ENCODE measurements at places on chromosomes 2 and 18.
A peak's percentile ranks its signal among the peaks of the same experiment; 100 is the strongest.

DNA sequence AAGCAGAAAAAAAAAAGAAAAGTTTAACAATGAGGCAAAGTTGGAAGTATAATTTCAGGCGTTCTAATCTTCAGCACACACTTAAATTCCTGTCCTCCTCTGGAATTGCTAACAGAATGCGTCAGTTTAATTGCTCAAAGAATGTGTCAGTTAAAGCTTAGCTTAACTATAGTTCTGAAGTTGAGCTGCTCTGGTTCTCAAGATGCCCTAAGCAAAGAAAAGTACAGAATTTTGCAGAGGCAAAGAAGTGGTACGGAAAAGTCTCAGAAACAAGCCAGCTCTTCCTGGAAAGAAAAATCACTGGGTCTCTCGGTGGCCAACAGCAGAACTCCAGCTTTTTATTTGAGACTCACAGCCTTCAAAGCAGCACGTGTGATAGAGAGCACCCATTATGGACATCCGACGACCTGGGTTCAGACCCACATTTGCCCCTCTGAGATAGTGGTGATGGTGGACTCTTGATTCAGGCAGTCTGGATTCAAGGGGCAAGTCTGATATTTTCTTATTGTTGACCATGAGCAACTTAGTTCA is 22.2 kb upstream of the MYO3B start:
- DNase-seq: no peak

- no peak for DNase-seq
Measured at GRCh38 chr18:11868230-11868629, 17.0 kb downstream of the CHMP1B start.

DNA sequence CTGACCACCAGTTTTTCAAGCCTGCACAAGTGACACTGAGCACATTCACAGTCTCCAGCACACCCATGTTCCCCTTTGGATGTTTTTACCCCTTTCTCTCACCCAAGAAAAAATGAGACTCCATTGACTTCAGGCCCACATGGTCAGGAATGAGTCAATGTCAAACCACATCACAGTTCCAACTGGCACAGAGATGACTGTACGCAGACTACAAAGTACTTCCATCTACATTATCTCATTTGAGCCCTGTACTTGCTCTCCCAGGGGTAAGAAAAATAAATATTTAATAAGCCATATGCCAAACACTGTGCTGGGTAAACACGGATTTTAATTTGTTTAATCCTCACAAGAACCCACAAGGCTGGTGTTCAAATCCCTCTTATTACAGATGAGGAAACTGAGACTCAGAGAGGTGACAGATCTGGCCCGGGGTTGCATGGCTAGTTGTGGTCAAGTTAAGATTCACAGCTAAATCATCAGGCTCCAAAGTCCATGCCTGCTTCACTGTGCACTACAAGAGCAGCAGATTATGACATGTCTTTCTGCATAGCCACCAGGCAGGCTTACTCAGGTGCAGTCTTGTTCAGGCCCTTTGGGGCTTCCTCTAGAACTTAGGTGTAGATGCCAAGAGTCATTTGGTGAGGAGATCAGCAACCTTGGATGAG is 106.1 kb downstream of the TXNL1 start:
- no peak for DNase-seq

DNA sequence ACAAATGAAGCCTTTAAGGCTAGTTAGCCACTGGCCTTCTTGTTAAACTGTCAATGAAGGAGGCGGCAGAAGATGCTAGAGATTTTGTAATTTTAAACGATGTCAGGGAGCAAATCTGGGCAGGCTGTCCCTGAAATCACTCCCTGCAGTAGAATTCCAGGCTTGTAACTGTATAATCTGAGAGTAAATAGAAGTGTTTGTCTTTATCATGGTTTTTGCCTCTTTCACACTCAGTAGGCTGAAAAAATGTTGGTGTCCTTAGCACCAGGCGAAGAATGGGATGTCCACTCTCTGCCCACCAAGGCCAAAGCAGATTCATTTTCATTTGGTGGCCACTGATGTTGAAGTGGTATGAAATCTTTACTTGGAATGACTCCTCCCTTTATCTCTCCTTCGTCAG is 136.9 kb upstream of the THSD7B start:
- no peak for DNase-seq

- no peak for DNase-seq
Measured at GRCh38 chr18:31973929-31974546, 31.1 kb upstream of the TRAPPC8 start.

- no peak for DNase-seq
Measured at GRCh38 chr2:32777714-32778113, 149.9 kb downstream of the TTC27 start.

GRCh38 chr18:55227771-55228170 is 268.5 kb upstream of the CCDC68 start:
- no peak for DNase-seq

DNA sequence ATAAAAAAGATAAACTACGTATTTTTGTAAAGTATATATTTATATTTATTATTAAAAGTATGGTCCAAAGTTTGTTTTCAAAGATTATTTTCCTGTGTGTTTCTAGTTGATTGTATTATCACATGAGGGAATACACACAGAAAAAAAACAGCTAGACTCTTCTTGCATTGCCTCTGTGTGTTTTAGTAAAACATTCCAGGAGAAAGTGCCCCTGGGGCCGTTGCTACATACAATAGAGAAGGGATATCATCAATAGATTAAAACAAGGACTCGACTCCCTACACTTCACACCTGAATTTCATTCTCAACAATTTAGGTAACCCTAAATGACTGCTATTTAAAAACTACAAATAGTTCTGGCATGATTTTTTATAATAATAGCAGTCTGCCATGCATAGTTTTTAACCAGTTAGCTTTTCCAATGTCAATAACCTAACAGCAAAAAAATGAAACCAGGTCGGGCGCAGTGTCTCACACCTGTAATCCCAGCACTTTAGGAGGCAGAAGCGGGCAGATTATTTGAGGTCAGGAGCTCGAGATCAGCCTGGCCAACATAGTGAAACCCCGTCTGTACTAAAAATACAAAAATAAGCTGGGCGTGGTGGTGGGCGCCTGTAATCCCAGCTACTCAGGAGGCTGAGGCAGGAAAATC is 171.3 kb downstream of the DNAH6 start:
- no peak for DNase-seq

- no peak for DNase-seq
Measured at GRCh38 chr2:126863336-126864015, 35.2 kb upstream of the TEX51 start.

DNA sequence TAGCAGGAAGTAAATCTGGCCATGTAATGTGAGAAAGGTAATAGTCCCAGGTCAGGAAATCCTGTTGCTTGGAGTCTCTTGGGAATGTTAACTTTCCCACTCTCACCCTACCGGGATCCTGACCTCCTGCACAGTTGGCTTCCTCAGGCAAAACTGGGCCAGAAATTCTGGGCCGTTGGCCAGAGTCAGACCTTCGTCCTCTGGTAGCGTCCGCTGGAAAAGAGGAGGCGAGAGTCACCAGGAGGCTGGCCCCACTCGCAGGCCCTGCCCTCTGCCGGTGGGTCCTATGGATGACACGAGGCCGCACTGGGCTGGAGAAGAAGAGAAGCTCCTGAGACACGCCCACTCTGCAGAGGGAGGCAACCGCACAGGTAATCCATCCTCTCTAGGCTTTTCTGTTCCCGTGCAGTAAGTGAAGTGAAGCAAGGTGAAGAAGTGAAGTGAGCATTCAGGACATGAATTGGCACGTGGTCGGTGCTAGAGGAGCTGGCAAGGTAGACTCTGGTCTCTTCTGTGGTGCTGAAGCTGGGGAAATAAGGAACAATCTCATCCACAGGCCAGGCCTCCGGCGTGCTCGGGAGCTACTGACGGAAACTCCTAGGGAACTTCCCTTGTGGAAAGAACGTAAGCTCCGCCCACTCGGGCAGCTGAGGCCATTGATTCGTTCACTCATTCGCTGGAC is 182.7 kb upstream of the GLI2 start:
- DNase-seq: peak; percentile 93

GRCh38 chr2:118031566-118031965 is 17.7 kb upstream of the CCDC93 start:
- DNase-seq: no peak

DNA sequence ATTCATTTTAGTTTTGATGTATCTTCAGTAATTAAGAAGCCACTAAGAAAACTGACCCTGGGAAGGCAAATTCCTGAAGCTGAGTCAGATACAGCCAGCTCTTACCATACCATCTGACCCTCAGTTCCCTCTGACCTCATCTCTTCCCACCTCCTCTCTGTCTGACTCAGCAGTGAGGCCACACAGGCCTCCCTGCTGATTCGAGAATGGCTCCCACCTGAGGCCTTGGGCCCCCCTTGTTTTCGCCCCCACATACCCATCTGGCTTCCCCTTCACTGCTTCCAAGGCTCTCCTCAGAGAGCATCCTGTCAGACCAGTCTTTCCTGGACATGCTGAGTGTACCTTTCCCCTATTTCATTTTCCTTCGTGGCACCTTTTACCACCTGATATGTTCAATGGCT is 71.0 kb upstream of the CYP1B1 start:
- DNase-seq: no peak

GRCh38 chr2:23566241-23567142 is 181.5 kb downstream of the KLHL29 start:
- DNase-seq: no peak

DNA sequence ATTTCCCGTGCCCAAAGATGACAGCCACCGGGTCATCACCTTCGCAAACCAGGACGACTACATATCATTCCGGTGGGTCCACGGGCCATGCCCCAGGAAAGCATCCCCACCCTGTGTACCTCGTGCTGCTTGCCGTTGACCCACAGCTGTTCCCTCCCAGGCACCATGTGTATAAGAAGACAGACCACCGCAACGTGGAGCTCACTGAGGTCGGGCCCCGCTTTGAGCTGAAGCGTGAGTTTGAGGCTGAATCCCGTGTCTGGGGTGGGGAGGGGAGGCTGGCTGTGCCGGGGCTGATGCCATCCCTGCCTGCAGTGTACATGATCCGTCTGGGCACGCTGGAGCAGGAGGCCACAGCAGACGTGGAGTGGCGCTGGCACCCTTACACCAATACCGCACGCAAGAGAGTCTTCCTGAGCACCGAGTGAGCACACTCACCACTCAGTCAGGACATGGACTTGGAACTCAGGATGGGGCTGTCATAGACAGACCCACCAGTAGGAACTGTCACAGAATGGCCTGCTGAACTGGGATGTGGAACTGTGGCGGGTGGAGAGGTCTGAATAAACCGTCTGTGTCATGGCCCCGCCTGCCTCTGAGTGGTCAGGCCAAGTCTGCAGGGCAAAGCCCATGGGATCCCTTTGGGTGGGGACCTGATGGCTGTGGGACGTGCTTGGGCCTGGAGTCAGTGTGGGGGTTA is 3.5 kb downstream of the IMP4 start:
- no peak for DNase-seq

GRCh38 chr2:74328074-74328473 is 15.1 kb downstream of the SLC4A5 start:
- DNase-seq: no peak

GRCh38 chr2:144996225-144996795 is 476.4 kb upstream of the ZEB2 start:
- no peak for DNase-seq

DNA sequence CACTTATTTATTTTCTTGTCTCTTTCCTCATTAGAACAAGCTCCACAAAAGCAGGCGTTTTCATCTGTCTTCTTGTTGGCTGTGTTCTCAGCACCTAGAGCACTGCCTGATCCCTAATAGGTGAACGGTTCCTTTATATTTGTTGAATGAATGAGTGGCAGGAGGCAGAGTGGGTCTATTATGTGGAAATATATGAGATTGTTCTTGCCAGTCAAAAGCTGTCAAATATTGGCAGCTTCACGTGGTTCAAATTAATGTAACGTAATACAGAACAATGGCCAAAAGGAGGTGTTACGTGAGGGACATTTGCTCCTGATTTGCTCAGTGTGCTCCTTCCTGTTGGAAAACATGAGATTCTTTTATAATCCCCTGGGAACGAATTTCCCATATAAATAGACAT is 8.5 kb upstream of the ARHGAP25 start:
- DNase-seq: no peak

DNA sequence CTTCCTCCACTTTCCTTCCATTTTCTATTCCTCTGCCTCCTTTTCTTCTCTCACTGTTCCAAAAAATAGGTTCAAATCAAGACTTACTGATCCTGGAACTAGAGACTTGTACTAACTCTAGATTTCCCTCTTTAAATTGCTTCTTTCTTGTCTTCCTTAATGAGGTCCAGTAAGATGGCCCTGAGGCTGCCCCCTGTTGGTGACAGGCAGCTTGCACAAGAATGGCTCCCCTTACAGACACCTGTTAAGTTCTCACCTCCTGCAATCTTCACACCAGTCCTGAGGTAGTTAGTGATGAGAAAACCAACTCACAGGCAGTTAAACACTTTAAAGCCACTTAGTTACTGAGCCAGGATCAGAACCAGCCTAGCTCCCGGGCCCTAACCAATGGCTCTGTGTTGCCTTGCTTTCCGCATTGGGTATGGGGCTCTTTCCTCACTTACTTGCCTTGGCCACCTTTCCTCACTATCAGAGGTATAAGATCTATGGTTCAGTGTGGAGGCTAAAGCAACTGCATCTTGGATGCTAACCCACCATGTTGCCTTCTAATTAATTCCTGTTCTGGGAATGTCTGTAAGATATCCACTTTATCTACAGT is 130.6 kb downstream of the AKAIN1 start:
- DNase-seq: no peak

DNA sequence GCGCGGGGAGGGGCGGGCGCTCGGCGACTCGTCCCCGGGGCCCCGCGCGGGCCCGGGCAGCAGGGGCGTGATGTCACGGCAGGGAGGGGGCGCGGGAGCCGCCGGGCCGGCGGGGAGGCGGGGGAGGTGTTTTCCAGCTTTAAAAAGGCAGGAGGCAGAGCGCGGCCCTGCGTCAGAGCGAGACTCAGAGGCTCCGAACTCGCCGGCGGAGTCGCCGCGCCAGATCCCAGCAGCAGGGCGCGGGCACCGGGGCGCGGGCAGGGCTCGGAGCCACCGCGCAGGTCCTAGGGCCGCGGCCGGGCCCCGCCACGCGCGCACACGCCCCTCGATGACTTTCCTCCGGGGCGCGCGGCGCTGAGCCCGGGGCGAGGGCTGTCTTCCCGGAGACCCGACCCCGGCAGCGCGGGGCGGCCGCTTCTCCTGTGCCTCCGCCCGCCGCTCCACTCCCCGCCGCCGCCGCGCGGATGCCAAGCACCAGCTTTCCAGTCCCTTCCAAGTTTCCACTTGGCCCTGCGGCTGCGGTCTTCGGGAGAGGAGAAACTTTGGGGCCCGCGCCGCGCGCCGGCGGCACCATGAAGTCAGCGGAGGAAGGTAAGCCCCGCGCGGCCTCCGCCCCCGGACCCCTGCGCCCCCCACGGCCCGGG is at the start of gene NFATC1:
TSS of gene NFATC1 (plus strand) at position 170 of the 644 bp plus-strand sequence. CDS start at position 465, 295 bp downstream.
- DNase-seq: peak; percentile 95

DNA sequence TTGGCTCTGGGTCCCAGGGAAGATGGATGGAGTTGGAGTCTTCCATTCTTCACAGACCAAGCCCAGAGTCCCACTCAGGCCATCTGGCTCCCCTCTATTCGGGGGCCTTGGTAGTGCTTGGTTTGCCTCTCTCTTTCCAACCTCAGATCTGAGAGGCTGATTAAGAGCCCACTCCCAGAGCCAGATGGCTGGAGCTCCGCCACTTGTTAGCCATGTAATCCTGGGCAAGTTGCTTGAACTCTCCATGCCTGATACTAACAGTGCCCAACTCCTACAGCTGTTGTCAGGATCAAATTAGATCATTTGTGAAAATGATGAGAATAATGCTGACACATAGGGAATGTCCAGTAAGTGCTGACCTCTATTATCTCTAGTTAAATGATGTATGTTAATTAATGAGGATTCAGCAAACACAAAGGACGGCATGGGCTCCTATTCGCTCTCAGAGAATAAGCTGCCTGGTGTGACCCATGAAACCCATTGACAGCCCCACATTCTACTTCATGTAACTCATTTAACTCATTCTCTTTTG is 46.6 kb upstream of the SLC14A1 start:
- no peak for DNase-seq
